ENCODE measurements at places on chromosomes 7 and 10.

DNA sequence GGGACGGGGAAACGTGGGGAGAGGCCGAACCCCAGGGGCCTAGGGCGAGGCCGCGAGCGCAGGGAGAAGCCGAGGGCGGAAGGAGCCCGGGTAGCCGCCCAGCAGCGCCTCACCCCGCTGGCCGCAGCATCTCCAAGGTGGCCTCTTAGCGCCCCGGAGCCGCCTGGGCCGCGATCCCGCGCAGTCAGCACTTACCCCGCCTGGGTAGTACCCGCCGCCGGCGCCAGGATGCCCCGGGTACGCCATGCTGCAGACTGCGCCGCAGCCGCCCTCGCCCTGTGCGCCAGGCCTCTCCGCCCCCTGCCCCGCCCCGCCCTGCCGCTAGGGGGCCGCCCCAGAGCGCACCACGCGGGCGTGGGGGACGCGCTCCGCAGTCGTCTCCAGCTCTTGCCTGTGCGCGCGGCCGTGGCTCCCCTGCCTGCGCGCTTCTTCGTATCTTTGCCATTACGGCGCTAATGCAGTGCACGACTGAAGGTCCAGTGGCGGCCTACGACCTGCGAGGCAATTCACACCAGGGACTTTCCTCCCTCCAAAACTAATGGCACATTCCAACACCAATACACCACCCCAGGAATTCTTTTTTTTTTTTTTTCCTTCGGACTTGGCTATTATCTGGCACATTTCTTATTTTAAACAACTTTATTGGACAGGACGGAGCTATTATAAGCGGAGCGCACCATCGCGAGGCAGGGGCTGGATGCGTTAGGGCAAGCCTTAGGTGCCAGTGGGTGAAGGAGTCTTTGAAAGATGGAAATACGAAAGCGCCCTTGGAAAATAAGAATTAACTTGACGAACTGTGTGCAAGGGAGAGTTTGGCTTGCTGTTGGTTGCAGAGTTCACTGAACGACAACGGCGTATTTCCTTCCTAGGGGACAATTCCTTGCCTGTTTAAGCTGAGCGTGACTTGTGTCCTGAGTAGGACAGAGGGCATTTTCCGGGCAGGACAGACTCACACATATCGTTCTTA is at the start of gene SRI:
TSS of gene SRI (minus strand) at position 258 of the 967 bp plus-strand sequence. CDS start at position 246, 12 bp downstream.
- DNase-seq = peak; percentile 86

DNA sequence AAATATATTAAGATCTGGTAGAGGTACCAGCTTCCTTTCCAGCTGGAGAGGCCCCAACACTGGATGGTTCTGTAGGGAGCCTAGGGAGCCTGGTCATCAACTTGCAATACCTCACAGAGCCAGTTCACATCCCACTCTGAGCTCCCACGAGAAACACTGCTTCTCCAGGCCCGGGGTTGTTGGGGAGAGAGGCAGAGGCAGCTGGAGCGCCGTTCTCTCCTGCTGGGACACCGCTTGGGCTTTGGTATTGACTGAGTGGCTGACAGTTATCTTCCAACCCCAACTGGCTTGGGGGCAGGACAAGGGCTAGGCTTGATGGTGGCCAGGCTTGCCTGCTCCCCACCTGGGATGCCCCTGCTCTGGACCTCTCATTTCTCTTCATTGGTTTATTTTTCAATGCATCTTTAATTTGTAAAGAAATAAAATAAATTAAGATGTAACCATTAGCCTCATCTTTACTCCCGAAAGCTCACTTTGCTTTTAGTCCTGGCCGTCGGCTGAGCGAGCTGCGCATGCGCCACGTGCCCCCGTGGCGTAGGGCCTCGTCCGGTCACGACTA is 10.0 kb upstream of the CHCHD1 start:
- no peak for DNase-seq

DNA sequence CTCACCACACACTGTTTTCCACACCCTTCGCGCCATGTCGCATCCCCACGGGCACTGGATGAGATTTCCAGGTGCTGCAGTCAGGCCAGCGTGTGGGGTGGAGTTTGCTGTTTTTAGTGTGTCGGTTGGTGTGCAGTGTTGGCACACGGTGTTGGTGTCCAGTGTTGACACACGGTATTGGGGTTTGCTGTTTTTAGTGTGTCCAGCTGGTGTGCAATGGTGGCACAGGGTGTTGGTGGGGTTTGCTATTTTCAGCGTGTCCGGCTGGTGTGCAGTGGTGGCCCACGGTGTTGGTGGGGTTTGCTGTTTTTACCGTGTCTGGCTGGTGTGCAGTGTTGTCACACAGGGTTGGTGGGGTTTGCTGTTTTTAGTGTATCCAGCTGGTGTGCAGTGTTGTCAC is 20.1 kb upstream of the PRKAR1B start:
- no peak for DNase-seq

DNA sequence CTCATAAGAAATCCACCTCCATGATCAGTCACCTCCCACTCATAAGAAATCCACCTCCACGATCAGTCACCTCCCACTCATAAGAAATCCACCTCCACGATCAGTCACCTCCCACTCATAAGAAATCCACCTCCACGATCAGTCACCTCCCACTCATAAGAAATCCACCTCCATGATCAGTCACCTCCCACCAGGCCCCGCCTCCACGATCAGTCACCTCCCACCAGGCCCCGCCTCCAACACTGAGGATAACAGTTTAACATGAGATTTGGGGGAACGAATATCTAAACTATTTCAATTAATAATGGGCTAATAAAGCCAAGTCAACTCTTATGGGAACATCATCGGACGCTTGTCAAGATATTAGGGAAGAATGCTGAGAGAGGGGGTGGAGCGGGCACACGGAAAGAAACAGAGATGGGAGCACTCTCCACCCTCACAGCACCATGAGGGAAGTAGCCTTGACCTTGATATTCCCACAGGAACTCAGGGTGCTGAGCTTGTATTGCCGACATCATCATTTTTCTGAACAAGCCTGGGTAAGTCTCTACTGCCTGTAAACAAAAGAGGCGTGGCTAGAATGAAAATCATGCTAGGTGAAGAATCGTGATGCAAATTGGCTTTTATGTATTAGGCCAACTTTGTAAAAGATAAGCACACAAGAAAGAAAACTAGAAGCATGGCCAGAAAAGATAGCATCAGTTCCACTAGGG is 303.5 kb upstream of the KLF6 start:
- DNase-seq = no peak

DNA sequence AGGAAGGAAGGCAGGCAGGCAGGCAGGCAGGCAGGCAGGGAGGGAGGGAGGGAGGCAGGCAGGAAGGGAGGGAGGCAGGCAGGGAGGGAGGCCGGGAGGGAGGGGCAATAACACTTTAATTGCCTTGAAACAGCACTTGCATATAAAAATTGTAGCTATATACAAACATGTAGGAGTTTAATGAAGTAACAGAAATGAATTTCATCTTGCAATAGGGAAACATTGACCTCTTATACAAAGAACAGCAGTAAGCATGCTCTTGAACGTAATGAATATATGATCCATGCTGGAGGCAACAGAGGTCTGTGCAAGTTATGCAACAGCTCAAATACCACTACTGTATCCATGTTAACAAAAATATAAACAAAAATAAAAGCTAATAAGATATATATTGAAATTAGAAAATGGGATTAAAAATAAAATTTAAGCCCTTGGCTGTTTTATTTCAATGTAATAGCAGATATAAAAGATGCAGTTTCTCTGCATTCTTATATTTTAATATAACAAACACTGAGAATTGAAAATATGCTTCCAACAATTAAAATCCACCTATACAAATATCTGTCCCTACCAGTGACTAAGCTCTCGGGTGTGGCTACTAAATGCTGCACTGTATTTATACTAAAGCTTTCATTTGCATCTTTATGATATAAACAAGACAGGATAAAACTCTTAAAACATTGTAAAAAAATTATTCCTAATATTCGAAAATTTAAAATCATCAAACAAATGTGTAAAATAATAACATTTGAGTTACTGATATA is 50.3 kb downstream of the CACNA2D1 start:
- no peak for DNase-seq

DNA sequence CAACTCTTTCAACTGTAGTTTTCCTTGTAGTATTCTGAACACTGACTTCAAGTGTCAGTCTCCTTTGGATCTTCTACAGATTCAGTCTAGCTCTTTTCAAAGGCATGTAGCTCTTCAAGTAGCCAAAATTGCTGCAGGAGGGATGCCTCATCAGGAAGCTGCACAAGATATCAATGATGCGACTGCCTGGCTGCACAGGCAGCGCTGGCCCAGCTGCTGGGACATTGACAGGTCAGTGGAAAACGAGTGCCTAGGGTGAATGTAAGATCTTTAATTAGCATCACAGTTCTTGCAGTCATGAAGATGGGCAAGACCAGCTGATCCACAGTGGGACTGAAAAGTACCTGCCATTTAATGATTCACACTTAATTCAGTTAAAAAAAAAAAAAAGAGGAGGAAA is 167.6 kb downstream of the ANK3 start:
- no peak for DNase-seq

DNA sequence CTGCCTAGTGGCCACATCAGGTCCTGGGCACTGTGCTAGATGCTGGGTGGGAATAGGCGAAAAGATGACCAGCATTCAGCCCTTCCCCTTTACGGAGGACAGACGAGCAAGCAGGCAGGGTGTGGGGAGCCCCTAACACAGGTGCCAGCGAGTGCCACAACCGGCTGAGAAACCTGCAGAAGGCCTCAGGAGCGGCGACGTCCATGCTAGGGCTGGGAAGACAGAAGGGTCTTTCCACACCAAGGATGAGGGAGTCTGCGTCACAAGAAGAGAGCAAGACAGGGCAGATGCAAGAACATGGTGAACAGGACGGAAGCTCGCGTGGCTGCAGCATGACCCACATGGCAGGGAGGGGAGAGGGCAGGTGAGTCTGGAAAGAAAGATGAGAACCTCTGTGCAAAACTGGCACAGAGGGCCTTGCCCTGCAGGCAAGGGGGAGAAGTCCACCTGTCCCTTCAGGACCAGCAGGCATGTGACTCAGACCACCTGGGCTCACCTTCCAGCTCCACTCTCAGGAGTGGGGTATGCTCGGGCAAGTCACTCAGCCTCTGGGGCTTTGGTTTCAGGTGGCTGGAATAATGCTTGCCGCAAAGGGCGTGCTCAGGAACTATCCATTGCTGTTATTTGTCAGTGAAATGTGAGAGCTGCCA is 36.6 kb downstream of the KCNH2 start:
- no peak for DNase-seq

DNA sequence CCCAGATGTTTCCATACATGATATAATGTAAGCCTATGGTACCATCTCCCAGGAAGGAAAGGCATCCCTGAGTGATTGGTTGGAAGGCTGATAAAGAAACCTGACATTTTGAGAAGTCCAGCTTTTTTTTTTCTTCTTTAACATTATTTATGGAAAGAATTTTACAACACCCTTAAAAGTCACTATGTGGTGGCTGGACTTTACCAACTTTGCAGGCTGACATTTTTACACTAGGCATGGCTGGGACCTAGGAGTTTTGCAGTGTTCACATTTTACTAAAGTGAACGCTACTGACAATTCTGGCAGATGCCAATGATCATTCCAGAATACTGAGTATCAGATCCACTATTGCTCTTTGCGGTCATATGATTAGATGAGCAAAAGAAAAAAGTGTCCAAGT is 239.9 kb downstream of the GLI3 start:
- DNase-seq = no peak

GRCh38 chr7:108736221-108736891 is 166.7 kb downstream of the DNAJB9 start:
- no peak for DNase-seq

DNA sequence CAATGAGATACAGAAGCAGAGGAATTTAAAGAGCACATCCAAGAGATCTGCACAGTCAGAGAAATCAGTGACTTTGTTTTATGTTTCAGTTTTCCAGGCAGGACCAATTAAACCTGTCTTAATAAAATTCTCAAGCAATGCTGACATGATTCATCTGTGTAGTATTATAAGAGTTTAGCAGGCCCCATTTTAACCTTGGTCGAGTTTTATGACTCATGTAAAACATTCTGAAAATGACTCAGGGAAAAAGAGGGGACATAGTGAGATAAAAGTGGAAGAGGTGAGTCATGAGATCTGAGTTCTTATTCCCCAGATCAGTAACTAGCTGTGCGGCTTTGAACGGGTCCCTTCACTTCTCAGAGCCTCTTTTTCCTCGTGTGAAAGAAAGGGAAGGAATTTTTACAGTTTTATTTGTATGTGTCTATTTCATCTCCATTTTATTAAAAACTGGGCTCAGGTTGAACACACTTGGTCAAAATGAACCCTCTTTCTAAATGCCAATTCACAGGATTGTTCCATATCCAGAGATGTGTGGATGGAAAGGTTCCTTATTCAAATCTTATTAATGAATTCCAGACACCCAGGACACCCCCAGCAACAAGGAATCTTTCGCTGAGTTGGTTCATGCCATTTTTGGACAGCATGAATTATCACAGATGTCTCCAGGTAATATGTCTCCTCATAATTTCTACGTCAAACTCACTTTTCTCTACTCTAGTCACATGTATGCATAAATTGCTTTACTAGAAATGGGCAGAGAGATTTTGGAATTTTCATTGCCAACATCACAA is 143.2 kb downstream of the JAZF1 start:
- no peak for DNase-seq

DNA sequence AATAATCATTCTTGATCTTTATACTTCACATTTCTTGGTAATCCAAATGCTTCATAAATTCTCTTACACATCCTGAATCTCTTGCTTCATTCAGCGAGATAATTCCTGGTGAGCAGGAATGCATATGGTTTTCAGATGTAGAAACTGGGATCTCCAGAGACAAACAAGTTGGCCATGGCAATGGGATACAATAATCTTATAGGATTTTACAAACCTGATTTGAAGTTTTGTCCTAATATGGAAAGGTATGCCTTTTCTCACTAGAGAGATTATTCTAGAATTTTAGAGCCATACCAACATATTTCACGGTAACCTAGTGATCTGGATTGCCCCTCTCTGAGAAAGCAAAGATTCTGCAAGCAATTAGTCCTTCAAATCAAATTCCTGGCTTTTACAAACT is 13.1 kb upstream of the TRDMT1 start:
- DNase-seq = no peak

DNA sequence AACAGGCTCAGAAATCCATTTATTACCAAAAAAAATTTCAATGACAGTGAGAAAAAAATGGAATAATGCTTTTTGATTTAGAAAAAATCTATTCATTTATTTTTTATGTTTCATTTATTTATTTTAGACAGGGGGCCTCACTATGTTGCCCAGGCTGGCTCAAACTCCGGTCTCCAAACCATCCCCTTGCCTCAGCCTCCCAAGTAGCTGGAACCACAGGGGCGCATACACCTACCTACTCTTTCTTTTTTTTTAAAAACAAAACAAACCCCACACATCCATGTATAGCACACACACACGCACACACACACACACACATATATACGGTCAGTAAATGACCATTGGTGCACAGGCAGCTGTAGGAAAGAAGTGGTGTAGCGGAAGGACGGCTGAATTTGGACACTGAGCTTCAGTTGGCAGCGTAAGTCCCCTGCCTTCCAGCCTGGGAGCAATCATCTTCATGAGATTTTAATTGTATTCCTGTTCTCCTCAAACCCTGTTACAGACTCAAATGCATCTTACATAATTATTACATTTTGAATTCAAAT is 28.8 kb downstream of the ARL4A start:
- no peak for DNase-seq

GRCh38 chr7:55104712-55105433 is 86.1 kb downstream of the EGFR start:
- no peak for DNase-seq

- DNase-seq = no peak
These were observed 41.3 kb downstream of the ETV1 start for GRCh38 chr7:13948019-13948801.

- no peak for DNase-seq
These were observed 97.3 kb downstream of the CFAP58 start for GRCh38 chr10:104450954-104451353.

Data from activated CD8-positive, alpha-beta memory T cell treated with anti-CD3 and anti-CD28 coated beads for 48 hours (primary cell).